ENCODE measurements at places on chromosomes 6 and 20.
A peak's percentile ranks its signal among the peaks of the same experiment; 100 is the strongest.

DNA sequence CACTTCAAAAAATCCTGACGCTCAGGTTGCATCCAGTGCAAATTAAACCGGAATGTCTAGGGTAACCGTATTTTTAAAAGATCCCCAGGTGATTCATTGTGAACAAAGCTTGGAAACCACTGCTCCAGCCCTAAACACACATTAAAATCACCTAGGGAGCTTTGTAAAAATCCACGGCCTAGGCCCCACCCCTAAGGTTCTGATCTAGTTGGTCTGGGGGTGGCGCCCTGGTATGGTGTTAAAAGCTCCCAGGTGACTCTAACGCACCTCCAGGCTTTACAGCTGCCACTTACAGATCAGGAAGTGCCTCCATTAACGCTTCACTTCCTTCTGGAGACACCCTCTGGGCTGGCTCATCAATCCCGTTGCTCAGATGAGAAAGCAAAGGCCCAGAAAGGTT is 92.2 kb downstream of the GRM4 start:
- no peak for DNase-seq

DNA sequence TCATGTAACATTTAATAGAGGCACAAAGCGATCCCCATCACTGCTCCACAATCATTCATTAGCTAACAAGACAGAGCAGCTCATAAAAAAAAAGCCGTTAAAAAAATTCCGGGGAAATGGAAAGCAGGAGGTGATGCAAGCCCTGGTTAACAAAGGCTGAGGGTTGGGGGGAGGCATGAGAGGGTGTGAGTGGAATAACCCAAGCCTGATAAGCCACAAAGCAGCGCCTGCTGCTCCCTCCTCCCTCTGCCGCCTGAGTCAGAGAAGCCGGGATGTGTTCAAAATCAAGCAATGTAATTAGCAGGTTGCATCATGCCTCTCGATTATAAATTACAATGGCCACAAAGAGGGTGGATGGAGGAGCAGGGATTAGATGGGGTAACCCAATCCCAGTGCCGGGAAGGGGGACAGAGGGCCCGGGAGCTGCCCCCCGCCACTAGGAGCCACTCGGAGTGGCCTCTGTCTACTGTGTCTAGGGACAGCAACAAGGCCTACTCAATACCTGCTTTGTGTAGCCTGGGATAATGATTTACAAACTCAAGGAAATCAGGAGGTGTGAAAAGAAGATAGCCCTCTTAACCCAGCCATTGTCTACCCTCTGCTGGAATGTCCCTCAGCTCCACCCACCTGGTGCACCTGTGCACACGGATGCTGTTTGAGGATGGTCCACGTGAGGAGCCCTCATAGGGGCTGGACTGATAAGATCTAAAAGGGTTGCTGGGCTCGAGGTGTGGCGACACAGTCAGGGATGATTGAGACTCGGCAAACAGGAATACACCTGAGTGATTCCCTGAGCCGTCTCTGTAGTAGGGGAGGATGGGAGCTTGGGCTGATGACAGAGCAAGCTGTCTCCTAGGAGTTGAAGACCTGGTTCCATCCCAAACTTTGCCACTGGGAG is 156.9 kb downstream of the VEGFA start:
- DNase-seq: peak; percentile 98

DNA sequence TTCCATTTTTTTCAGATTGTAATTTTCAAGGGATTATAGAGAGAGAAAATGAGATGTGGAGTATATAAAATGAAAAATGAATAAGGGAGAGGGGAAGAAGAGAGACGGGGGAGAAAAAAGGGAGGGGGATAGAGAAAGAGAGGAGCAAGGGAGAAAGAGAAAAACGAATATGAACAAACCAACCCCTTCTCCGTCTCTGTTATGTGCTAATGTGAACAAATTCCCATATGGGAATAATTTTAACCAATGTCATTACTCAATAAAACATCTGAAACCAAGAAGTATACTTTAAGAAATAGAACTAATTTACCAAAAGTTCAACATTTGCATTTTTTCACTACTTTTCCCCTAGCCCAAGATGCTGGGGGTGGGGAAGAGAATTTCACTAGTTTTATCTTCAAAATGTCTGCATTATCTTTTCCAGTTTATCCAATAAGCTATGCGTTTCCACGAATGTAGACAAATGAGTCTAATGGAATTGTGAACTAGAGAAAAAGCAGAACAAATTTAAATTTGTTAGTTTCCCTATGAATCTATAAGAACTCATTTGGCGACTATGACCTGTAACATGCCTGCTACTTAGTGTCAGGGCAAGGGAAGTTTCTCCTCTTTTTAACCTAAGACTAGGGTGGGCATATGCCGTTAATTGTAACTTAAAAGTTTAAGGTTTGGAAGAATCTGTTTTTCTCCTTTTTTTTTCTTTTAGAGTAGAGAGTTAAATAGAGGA is 286.3 kb downstream of the BTBD9 start:
- DNase-seq: peak; percentile 61

- DNase-seq: no peak
These were observed at the start of gene ARFGEF3 for GRCh38 chr6:138161338-138162110. Gene ARFGEF3 (plus strand): TSS chr6:138161939. CDS start chr6:138162087, 148 bp downstream.

DNA sequence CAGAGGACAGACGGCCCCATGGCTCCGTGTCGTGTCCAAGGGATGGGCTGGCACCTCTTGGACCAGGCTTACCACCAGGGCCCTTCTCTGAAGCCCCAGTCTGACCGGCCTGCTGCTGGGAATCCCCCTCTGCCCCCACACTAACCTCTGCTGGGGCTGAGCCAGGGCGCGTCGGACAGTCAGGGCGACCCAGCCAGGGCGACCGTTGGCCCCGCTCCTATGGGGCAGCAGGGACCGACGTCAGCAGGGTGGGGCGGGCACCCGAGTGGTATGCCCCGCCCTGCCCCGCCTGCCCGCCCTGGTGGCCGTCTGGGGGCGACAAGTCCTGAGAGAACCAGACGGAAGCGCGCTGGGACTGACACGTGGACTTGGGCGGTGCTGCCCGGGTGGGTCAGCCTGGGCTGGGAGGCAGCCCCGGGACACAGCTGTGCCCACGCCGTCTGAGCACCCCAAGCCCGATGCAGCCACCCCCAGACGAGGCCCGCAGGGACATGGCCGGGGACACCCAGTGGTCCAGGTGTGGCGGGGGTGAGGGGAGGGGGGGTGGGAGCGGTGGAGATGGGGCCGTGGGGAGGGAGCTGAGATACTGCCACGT is at the start of gene SLC17A9:
Gene SLC17A9, plus strand, starts transcription at position 337 of the 595 bp plus-strand sequence. Its CDS starts 122 bp downstream, at position 459.
- peak; percentile 71 for DNase-seq

GRCh38 chr6:11621119-11621518 is 83.6 kb downstream of the TMEM170B start:
- DNase-seq: no peak

GRCh38 chr6:120816794-120817193 is 517.5 kb downstream of the TBC1D32 start:
- DNase-seq: no peak

DNA sequence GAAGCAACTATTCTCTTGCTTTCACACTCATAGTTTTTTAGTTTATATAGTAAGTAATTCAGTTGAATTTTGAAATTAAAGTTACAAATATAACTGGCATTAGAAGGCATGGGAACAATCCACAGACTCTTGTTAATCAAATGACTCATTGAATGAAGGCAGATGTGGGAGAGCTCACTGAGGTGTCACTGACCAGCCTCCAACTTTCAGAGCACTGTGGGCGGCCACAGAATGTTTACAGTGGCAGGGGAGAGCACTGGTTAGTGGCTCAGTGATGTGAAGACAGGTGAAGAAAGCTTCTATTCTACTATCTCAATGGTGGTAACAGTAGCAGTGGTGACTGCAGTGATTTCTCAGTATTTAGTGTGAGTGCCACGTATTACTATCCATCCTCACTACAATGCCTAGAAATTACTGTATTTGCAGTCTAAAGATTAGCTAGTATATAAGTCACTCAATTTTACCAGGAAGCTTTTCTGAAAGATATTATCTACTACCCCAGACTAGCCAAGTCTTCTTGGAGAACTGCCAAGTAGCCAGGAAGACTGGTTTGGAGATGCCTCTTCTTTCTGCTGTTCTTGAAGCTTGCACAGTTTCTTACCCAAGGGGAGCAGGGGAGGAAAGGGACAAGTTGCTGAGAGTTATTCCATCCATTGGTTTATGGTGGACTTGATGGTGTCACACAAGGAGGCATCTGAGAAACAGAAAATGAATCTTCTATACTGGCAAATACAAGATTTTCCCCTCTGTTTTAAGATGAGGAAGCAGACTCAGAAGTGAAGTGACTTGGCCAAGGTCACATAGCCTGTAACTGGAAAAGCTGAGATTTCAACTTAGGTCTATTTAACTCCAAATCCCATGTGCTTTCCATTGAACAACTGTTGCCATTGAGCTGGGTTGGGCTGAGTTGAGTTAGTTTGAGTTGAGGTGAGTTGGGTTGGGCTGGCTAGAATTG is 231.2 kb downstream of the ANKRD60 start:
- peak; percentile 76 for DNase-seq

- no peak for DNase-seq
These were observed 49.2 kb upstream of the HDAC2 start for GRCh38 chr6:114020196-114020595.

DNA sequence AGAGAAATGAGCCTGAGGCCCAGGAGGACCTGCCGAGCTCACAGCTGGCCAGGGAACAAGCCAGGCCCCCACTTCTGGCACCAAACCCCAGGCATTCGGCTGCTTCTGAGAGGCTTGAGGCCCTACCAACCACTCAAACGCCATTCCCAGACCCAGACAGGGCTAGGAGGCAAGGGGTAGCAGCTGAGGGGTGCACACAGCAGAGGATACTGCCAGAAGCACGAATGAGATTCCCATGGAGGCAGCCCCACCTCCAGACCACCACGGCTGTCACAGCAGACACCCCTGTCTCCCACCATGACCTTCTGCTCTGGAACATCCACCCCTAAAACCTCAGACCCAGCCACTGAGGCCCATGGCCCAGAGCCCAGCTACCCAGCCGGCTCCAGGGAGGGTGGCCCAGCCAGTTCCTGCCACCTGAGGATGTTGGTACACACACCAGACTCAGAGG is 36.1 kb downstream of the NTSR1 start:
- DNase-seq: no peak

DNA sequence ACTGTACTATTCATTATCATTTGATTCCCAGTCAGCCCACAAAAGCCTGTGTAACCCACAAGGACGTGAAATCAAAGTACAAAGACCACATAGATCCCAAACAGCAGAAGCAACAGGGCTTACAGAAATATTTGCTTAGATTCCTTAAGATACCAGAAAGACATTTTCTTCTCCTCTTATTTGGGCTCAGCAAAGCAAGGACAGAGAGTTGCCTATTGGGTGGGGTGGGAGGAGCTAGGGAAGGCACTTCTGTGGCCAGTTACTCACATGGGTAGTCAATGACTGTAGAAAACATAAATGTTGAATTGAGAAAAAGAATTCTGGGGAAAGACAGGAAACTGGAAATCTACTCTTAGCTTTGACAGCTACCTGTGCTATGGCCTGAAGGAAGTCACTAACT is 19.8 kb downstream of the PDE7B start:
- DNase-seq: peak; percentile 59

GRCh38 chr20:44442298-44443070 is 33.2 kb upstream of the TTPAL start:
- DNase-seq: no peak

DNA sequence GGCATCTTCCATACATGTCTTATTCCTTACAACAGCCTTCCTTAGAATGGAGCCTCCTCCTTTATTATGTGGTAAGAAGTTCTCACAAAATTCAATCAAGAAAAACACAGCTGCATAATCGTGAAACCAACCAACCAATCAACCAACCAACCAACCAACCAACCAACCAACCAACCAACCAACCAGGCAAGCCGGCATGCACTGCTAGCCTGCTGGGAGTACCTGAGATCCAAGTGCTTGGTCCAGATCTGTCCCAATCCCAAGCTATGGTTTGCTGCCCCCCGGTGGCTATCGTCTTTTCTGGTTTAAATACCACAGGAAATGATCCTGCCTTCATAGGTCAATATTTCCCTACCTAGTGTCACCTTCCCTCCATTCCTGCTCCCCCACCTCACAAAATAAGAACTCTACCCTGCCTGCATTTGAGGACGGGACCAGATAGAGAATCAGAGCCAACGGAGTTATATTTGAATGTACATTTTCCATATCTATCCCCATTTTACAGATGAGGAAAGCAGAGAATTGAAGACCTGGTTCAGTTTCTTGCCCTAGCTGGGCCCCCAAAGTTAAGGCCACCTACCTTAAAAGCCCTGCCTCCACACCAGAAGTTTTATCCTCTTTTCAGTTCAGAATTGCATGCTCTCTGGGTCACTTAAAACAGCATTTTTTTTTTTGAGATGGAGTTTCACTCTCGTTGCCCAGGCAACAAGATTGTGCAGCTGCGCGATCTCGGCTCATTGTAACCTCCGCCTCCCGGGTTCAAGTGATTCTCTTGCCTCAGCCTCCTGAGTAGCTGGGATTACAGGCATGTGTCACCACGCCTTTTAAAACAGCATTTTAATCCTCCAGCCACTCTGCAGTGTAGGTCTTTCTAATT is 27.1 kb downstream of the RAB44 start:
- DNase-seq: peak; percentile 59

- no peak for DNase-seq
These were observed 27.0 kb downstream of the RPRD1B start for GRCh38 chr20:38060536-38060935.

DNA sequence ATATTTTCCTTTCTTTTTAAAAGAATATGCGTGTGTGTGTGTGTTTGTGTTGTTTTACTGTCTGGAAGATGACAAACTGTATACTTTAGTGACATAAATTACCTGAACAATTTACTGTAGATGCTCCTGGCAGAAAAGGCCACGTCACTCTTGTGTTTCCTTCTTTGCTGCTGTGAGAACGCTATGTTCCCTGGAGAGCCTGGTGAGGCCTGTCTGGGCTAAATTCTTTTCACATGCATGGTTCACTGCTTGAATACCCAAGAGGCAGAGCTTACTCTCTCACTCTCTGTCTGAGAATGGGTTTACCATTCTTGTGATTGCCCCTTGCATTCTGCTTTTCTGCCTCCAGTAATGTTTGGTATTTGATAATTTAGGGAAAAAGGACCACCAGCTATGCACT is 64.3 kb downstream of the EDN1 start:
- peak; percentile 82 for DNase-seq

DNA sequence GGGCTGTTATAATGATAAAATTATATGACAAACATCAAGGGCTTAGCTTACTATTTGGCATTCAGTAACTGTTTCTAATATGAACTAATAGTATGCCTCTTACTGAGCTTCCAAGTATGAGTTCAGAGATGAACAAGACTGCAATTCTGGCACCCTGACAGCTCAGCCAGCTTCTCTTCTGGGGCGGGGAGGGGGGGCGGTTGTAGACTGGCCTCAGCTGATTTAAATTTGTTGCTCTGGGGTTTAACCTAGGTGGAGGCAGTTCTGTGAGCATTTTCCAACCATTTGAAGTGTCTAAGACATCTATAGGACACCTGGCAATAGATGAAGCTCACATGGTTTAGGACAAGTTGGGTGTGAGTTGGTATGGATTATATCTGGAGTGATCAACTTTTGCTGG is 401.9 kb downstream of the QKI start:
- DNase-seq: no peak

- no peak for DNase-seq
These were observed 35.2 kb upstream of the BCLAF1 start for GRCh38 chr6:136324686-136325380.

GRCh38 chr20:20782231-20782630 is 69.8 kb upstream of the RALGAPA2 start:
- DNase-seq: no peak

All from AG10803 (cell line).